Stomach (tissue), 19 donors: ENCODE measurements at places on chromosomes 11 and 22. TPM values are rescaled to one million over a fixed set of nuclear protein-coding genes. Genes with fewer than 3 reads are reported as not detected.

MYO18B gene
- total RNA-seq, result 7.6 TPM

TTC28 gene
- 53.4 TPM for total RNA-seq

UBQLNL gene
- 0.92 TPM for total RNA-seq

SMTNL1 gene
- not detected for total RNA-seq
